Pericardium fibroblast (primary cell): ENCODE measurements at places on chromosomes 2 and 18. TPM values are rescaled to one million over a fixed set of nuclear protein-coding genes. Genes with fewer than 3 reads are reported as not detected.

RAPGEF4 gene
- total RNA-seq = 1.3 and 1.5 TPM in 2 replicates

IGFBP5 gene
- total RNA-seq = 25.2 and 97.9 TPM in 2 replicates

NCKAP5 gene
- total RNA-seq = 0.09 and 0.12 TPM in 2 replicates

NCKAP1 gene
- total RNA-seq = 85.9 and 112 TPM in 2 replicates
